ENCODE measurements at places on chromosomes 11 and 22. TPM values are rescaled to one million over a fixed set of nuclear protein-coding genes. Genes with fewer than 3 reads are reported as not detected.

The DCDC1 gene
- 0.79 TPM for total RNA-seq

The OR5M3 gene
- not detected for total RNA-seq

The GGT1 gene
- total RNA-seq: 33.8 TPM

The ROM1 gene
- 2.8 TPM for total RNA-seq

The CNIH2 gene
- 5.1 TPM for total RNA-seq

The LRRC32 gene
- total RNA-seq: 8.1 TPM

The RABL2B gene
- 14.3 TPM for total RNA-seq

The MS4A3 gene
- not detected for total RNA-seq

The SEPTIN5 gene
- total RNA-seq: 12.2 TPM

The KRTAP5-8 gene
- total RNA-seq: not detected

The SLC5A12 gene
- total RNA-seq: not detected

The LRRN4CL gene
- 1.4 TPM for total RNA-seq

The SCUBE2 gene
- 33.7 TPM for total RNA-seq

The PIM3 gene
- total RNA-seq: 33.2 TPM

The EIF1AD gene
- total RNA-seq: 9.5 TPM

The MOV10L1 gene
- 0.09 TPM for total RNA-seq

The PMM1 gene
- 18.4 TPM for total RNA-seq

The BSX gene
- total RNA-seq: not detected

The DEUP1 gene
- total RNA-seq: 0.52 TPM

The CADM1 gene
- 28.1 TPM for total RNA-seq

The ASPHD2 gene
- 0.14 TPM for total RNA-seq

Measured in pancreas (tissue), 10 donors.